ENCODE measurements at places on chromosomes 7 and 10.

DNA sequence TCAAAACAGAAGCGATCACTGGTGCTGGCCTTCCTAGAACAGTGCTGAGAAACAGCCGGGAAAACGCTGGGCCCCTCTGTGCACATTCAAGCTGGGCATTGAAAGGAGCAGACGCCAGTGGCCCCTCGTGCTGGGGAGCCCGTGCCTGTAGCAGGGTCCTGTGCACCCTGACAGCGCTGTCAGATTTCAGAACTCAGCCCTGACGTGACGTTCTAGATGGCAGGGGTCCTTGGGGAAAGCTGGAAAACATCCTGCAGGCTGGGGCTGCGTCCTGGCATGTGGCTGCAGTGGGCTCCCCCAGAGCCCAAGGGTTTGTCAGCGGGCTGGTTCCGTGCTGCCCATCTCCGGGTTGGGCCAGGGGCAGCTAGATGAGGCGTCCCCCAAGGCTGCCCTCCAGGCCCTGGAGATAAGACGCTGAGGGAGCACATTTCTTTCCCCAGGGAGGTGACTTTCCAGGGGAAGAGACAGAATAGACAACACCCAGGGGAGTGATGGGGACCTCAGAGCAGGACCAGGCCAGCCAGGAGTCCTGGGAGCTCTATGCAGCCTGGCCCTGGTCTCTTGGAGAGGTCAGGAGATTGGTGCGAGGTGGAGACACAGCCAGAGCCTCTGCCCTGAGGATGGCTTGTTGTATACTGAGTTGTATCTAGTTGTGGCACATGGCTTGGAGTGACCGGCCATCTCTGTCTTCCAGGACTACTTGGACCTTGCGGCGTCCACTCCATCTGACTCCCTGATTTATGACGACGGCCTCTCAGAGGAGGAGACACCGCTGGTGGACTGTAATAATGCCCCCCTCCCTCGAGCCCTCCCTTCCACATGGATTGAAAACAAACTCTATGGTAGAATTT, 12.1 kb upstream of the CSGALNACT2 start:
- DNase-seq = no peak

GRCh38 chr10:17915181-17915580, 36.5 kb upstream of the SLC39A12 start:
- DNase-seq = no peak

DNA sequence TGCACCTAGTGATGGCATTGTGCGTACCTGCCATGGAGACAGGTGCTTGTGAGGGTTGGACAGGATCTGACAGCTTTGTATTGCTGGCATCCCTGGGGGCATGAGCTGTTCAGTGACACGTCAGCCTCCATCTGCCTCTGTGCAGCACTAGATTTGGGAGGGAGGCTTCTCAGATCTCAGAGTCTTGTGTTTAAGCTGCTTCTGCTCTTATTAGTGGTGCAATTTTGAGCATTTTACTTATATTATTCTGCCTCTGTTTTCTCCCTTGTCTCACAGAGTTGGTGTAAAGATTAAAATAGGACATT, 5.1 kb downstream of the ARHGAP22 start:
- DNase-seq = no peak

GRCh38 chr10:133442191-133442966, 11.4 kb upstream of the SCART1 start:
- DNase-seq = no peak

DNA sequence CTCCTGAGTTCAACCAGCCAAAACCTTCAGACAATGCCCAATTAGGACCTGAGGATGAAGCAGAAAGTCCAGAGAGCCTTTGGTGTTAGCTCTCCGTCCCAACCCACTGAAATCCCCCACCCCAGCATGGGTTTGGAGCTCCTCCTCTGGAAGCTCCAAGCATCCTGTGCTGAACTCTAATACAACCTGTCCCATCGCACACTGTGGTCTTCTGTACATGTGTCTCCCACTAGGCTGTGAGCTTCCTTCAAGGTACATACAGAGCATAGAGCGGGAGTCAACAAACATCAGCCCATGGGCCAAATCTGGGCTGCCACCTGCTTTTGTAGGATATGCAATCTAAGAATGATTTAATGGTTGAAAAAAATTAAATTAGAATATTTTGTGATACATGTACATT, 166.5 kb downstream of the LSM5 start:
- no peak for DNase-seq

GRCh38 chr7:37977243-37977642, 56.8 kb downstream of the EPDR1 start:
- no peak for DNase-seq

GRCh38 chr10:100265821-100266485, 1.5 kb downstream of the CWF19L1 start:
- no peak for DNase-seq

- DNase-seq = no peak
Measured at GRCh38 chr10:33986016-33986415, 651.5 kb upstream of the NRP1 start.

DNA sequence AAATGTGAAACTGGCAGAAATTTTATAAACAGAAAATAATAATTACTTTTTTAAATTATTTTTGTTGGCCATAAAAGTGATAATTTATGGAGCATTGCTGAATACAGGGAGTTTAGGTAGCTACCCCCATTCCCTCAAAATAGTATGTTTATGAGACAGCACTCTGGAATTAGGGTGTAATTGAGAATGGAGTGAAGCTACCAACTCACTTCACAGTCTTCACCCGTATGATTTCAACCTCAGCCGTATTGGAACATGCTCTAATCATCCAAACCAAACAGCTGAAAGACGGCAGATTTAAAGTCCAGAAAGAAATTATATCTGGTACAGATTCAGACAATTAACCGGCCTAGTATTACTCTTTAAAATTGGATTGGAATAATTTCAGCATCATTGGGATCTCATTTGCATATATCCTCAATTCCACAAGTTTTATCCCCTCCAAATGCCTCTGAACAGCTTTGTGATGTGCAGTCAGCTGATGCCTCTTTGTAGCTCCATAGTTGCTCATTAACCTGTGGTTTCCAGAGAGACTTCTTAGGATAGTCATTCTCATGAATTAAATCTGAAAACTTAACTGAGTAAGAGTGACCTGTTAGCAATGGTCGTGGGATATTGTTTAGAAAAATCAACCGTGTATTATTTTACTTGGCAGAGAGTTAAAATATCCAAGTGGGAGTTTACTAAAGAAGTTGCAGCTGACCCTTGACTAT, 59.1 kb upstream of the GJD4 start:
- DNase-seq = no peak

DNA sequence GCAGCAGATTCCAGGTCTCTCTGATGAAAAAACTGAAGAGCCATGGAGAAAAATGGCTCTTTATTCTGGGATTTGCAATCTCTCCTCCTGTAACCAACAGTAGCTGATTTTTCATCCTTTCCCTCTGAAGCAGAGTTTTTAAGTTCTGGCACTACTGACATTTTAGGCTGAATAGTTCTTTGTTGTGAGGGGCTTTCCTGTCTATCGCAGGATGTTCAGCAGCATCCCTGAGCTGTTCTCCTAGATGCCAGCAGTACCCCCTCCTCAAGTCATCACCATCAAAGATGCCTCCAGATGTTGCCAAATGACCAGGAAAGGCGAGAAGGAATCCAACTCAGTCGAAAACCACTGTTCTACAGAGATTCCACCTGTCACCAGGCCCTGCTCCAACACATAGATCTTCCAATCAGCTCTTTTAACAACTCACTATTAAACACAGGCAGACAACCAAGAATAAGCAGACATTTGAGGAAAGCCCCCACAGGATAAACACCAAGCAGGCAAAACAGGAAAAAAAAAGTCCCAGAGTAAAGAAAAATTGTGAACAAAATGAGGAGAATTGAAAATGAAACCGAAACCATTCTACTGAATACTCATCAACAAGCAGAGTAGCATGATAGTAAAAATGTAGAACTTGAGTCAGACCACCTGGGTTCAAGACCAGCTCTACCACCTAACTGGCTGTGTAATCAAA, 124.8 kb downstream of the MPP7 start:
- DNase-seq = no peak

- DNase-seq = no peak
Measured at GRCh38 chr7:2040201-2040892, 192.4 kb downstream of the MAD1L1 start.

DNA sequence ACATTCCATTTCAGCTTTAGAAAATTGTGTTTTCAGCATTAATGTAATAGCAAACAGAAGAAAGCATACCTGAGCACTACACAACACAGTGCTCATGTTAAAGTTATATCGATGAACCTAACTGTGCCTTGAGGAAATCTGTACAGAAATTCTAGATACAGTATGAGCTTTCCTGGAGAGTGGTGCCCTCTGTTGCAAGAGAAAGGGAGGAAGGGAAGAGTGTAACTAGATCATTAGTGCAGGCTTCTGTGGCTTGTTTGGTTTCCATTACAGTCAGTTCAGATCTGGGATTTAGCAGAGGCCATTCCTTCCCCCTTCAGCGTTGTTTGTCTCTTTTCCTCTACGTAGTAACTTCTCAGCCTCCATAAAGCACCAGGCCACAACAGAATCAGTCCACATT, 139.7 kb downstream of the HTR7 start:
- DNase-seq = no peak

GRCh38 chr10:119315128-119316001, 108.0 kb downstream of the GRK5 start:
- no peak for DNase-seq

GRCh38 chr10:79938728-79939406, 10.0 kb downstream of the SFTPD start:
- DNase-seq = no peak

DNA sequence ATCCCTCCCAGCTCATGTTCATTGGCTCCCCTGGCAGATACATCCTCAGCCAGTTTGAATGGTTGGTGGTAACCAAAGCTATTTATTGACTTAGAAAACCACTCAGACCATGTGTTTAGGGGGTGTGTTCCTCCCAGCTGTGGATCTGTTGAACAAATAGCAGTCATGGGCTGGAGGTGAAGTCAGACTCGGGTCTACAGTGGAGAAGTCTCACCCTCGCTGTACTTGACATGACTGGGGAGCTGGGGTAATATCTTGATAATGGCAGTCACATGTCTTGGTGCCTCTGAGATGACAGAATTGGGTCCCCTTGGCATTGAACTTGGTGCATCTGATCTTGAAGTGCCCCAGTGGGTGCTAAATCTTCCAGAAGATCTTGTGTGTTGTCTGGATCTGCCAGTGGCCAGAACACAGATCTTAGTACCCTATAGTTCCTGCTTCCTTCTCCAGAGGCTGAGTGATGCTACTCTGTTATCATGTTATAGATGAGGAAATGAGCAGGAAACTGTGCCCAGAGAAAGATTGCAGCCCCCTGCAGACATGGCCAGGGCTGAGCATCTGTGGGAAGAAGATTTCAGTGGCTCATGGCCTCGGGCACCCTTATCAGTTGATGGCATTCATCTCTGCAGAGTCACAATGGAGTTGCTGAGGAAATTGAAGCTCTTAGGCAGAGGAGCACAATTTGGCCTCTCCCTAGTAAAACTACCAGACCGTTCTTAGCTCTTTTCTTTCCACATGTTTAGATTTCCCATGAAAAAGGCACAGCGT, 50.4 kb downstream of the ADRA2A start:
- no peak for DNase-seq

DNA sequence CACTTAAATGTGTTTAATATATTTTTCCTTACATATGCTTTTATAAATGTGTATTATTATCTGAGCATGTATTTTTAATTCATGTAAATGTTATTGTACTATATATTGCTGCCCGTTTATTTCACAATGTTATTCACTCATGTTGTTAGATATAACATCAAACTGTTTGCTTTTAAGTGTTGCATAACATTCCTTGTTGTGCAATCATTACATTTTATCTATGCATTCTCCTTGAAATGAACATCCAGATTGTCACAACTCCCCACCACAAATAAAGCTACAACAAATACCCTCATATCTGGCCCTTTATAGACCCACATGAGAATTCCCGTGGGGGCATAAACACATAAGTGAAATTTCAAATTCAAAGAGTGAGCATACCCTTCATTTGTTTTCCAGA, 264.2 kb downstream of the HPSE2 start:
- no peak for DNase-seq

All from NCI-H1105 (cell line).